ENCODE measurements at places on chromosomes 3 and 15. TPM values are rescaled to one million over a fixed set of nuclear protein-coding genes. Genes with fewer than 3 reads are reported as not detected.

GRCh38 chr3:55538158-55538557 is 51.1 kb upstream of the WNT5A start:
- DNase-seq: no peak

GRCh38 chr3:86976219-86976618 is 14.7 kb downstream of the VGLL3 start:
- DNase-seq: no peak

CORO2B gene
- total RNA-seq: 3.4 TPM

EPHB1 gene
- 5.9 TPM for total RNA-seq

ARL13B gene
- total RNA-seq: 12.7 TPM

ZNF148 gene
- 22.6 TPM for total RNA-seq
